ENCODE measurements at places on chromosomes 7 and 10.
A peak's percentile ranks its signal among the peaks of the same experiment; 100 is the strongest.

GRCh38 chr7:50795253-50795652 lies 12.6 kb upstream of the GRB10 start:
- no peaks in the 10 kb centered on the region for H3K27me3 ChIP-seq
- peaks cover 6% of the 10 kb centered on the region for H3K4me1 ChIP-seq
- H3K36me3 ChIP-seq, result no peaks in the 10 kb centered on the region
- no peak overlapping the region for H3K4me3 ChIP-seq

- no peak overlapping the region for H3K4me3 ChIP-seq
- no peaks in the 10 kb centered on the region for H3K4me1 ChIP-seq
- no peak for DNase-seq
- H3K36me3 ChIP-seq, result no peaks in the 10 kb centered on the region
- H3K27me3 ChIP-seq, result no peaks in the 10 kb centered on the region
Observed at GRCh38 chr7:90857603-90858002, 261.5 kb downstream of the CDK14 start.

DNA sequence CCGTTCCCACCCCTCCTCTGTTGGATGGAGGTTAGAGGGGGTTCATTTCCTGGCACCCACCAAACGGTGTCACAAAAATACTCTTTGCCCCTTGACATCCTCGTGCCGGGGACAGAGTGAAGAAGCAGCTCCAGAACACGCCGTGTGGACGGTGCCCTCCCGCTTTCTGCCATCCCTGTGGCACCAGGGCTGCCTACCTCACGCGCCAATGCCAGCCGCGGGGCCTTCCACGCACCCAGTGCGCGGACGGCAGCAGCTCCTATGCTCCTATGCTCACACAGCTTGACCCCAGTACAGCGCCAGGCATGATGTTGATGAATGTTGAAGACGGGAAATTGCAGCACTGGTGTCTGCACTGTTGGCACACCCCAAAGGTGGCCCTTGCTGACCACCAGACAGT lies 507.2 kb upstream of the FOXK1 start:
- H3K4me1 ChIP-seq, result no peaks in the 10 kb centered on the region
- no peak overlapping the region for H3K27ac ChIP-seq
- H3K27me3 ChIP-seq, result no peaks in the 10 kb centered on the region
- H3K36me3 ChIP-seq, result no peaks in the 10 kb centered on the region
- H3K4me3 ChIP-seq, result no peak overlapping the region
- DNase-seq, result no peak

GRCh38 chr7:82700741-82701140 lies 257.2 kb upstream of the CACNA2D1 start:
- H3K27me3 ChIP-seq, result no peaks in the 10 kb centered on the region
- H3K36me3 ChIP-seq, result no peaks in the 10 kb centered on the region
- no peaks in the 10 kb centered on the region for H3K4me1 ChIP-seq
- H3K4me3 ChIP-seq, result no peak overlapping the region
- DNase-seq, result no peak

GRCh38 chr7:120988591-120989256 lies at the start of gene CPED1:
Gene CPED1, plus strand, starts transcription at chr7:120988711. Its CDS starts 911 bp downstream, at chr7:120989622.
- peak within 1 kb of the TSS; percentile 87 for H3K27ac ChIP-seq
- no peaks in the 10 kb centered on the region for H3K36me3 ChIP-seq
- peaks cover 3% of the 10 kb centered on the region for H3K4me1 ChIP-seq
- H3K27me3 ChIP-seq, result no peaks in the 10 kb centered on the region
- DNase-seq, result peak; percentile 87

DNA sequence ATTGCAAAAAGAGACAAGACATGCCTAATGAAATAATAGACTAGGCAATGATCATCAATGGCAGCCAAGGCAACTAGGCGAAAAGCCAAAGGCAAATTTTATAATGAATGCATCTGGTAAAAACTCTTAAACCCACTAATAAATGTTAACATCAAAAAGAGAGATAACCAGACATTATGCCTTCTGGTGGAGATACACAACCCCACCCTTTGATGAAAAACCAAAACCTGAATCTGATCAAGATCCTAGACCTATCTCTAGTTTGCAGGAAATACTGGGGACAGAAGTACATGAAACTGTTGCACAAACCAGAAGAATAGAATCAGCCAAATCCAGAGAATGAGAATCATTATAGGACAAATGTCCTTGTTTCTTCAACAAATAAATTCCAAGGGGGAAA lies 22.0 kb upstream of the GSAP start:
- no peak overlapping the region for H3K4me3 ChIP-seq
- no peaks in the 10 kb centered on the region for H3K36me3 ChIP-seq
- no peak overlapping the region for H3K27ac ChIP-seq
- H3K27me3 ChIP-seq, result no peaks in the 10 kb centered on the region

GRCh38 chr7:100590077-100590737 lies 4.1 kb downstream of the FBXO24 start:
- no peak for DNase-seq
- H3K4me1 ChIP-seq, result no peaks in the 10 kb centered on the region
- H3K36me3 ChIP-seq, result no peaks in the 10 kb centered on the region
- H3K27me3 ChIP-seq, result no peaks in the 10 kb centered on the region

- no peak for DNase-seq
- no peak overlapping the region for H3K27ac ChIP-seq
- no peak overlapping the region for H3K4me3 ChIP-seq
- no peaks in the 10 kb centered on the region for H3K4me1 ChIP-seq
- no peaks in the 10 kb centered on the region for H3K36me3 ChIP-seq
Observed at GRCh38 chr7:77989981-77990566, 191.5 kb downstream of the PHTF2 start.

GRCh38 chr10:131310142-131310541 lies 1.4 kb downstream of the TCERG1L start:
- no peaks in the 10 kb centered on the region for H3K27me3 ChIP-seq
- DNase-seq, result no peak
- H3K4me3 ChIP-seq, result no peak overlapping the region
- no peaks in the 10 kb centered on the region for H3K36me3 ChIP-seq
- peaks cover 4% of the 10 kb centered on the region for H3K4me1 ChIP-seq

DNA sequence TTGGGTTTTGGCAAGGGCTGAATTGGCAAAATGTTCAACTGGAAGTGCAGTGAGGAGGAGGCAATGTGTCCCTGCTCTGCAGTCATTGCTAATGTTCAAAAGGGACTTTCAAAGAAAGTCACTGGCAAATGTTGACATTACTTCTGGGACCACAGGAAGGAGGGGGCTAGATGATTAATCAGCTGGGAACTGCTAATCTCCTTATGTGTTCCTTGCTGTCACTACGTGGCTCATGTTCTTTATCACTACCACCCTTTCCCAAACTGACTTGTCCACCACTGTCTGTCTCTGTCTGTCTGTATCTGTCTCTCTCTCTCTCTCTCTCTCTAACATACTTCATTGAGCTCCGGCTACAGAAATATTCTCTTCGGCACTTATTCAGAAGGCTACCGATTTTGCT lies 86.9 kb upstream of the MTPN start:
- H3K4me1 ChIP-seq, result no peaks in the 10 kb centered on the region
- no peak overlapping the region for H3K4me3 ChIP-seq
- no peak overlapping the region for H3K27ac ChIP-seq
- no peak for DNase-seq
- H3K36me3 ChIP-seq, result no peaks in the 10 kb centered on the region
- H3K27me3 ChIP-seq, result no peaks in the 10 kb centered on the region

- H3K4me1 ChIP-seq, result no peaks in the 10 kb centered on the region
- no peak overlapping the region for H3K27ac ChIP-seq
- DNase-seq, result no peak
- H3K36me3 ChIP-seq, result no peaks in the 10 kb centered on the region
- no peaks in the 10 kb centered on the region for H3K27me3 ChIP-seq
Observed at GRCh38 chr10:75049316-75050148, 61.9 kb upstream of the SAMD8 start.

DNA sequence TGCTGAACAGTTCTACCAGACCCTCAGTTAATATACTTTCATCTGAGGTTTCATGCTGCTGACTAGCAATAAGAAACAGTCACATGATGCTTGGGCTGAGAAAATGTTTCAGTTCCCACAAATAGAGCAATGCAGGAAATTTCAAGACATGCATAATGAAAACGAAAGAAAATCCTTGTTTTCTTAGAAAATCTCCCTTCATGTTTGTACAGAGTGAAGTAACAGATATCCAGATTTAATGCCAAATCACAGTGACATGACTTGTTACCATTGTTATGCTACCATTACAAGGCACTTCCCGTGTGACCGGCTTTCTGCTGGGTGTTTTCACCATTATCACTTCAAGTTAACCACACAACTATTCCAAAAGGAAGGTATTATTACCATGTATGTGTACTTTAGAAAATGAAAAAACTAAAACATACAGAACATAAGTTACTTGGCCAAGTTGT lies 121.7 kb downstream of the DOCK4 start:
- no peak overlapping the region for H3K4me3 ChIP-seq
- peaks cover 7% of the 10 kb centered on the region for H3K4me1 ChIP-seq
- DNase-seq, result no peak
- no peaks in the 10 kb centered on the region for H3K27me3 ChIP-seq
- H3K36me3 ChIP-seq, result no peaks in the 10 kb centered on the region

DNA sequence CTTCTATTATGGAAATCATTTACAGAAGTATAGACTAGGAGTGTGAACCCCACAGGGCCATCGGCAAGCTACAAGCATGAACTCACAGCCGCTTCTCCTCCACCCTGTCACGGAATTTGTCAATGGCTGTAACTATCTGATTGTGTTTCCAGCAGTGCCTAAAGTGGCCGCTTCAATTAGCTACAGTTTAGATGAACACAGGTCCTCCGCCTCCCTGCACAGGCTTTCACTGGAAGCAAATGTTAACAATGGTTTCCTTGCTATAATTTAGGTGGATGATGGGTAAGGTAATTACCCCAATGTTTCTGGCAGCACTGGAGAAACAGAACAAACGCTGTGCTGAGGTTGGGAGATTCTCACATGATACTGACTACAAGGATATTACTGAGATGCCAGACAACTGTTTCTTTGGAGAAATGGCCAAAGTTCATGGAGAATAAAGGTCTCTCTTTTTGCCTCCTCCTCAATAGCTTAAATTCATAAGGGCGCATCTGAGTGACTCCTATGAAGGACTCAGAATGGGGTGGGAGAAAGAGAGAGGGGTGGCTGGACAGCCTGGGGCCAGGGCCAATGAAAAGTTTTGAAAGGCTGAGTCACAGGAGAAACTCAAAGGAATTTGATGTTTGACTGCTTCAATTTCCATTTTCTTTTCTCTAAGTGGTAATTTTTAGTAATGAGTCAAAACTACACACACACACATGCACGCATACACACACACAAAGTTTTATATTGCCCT lies 78.9 kb downstream of the SVIL start:
- no peaks in the 10 kb centered on the region for H3K36me3 ChIP-seq
- no peak for DNase-seq
- peaks cover 4% of the 10 kb centered on the region for H3K4me1 ChIP-seq
- no peak overlapping the region for H3K4me3 ChIP-seq
- no peak overlapping the region for H3K27ac ChIP-seq

DNA sequence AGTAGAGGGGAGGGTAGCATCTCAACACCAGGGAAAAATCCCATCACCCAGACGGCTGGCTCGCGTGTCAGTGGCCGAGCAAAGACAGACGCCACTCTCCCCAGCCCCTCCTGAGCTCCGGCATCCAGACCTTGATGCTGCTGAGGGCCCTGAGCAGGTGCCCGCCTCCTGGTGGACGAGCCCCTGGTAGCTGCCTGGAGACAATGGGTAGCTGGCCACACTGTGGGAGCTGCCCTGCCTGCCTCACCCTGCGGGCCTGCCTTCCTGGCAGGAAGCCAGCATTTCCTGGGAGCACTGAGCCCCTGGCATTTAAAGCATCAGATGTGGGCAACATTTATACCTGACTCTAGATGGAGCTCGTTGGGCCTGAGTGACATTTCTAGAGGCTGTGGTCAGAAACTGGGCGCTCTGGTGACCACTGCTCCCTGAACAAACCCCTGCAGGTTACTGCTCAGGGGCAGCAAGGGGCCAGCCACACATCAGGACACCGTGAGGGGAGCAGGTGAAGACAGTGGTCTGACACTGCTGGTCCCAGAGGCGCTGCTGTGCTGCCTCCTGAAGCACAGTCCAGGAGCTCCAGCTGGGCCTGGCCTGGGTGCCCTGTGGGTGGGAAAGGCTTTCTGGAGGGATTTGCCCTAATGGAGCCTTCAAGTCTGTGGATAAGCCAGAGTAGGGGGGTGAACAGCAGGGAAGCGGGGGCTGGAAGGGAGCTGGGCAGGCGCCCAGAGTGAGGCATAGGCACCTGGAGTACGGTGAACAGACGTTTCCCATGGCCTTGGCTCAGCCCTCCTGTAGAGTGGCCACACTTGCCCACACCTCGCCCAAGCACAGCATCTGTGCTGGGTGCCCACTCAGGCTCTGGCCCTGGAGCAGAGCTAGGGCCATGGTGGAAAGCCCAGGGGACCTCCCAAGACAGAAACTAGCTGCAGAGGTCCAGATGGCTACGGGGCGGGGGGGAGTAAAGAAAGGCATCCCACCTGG lies 138.7 kb downstream of the MAPK8 start:
- H3K27ac ChIP-seq, result no peak overlapping the region
- H3K36me3 ChIP-seq, result no peaks in the 10 kb centered on the region
- DNase-seq, result no peak
- no peak overlapping the region for H3K4me3 ChIP-seq
- H3K4me1 ChIP-seq, result peaks cover 3% of the 10 kb centered on the region
- H3K27me3 ChIP-seq, result no peaks in the 10 kb centered on the region

DNA sequence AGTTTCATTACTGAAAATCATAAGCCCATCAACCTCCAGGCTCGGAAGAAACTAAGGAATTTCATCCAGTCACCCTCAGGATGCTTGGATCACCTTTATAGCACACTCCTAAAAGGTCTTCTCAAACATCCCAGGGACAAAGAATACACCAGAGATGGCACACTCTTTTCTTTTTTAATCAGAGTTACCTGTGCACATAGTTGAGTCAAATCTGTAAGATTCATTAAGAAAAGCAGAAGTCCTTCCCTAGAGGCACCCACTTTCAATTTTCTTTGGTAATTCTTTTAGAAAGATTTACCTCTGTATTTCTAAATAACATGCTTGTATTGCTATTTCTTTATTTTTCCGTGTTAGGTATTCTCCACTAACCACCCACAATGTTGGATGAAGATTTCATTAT lies 50.6 kb upstream of the IL6 start:
- H3K27ac ChIP-seq, result no peak overlapping the region
- no peaks in the 10 kb centered on the region for H3K4me1 ChIP-seq
- H3K4me3 ChIP-seq, result no peak overlapping the region
- H3K27me3 ChIP-seq, result no peaks in the 10 kb centered on the region
- DNase-seq, result no peak
- no peaks in the 10 kb centered on the region for H3K36me3 ChIP-seq

- no peak overlapping the region for H3K27ac ChIP-seq
- H3K4me3 ChIP-seq, result no peak overlapping the region
- DNase-seq, result no peak
- H3K27me3 ChIP-seq, result no peaks in the 10 kb centered on the region
Observed at GRCh38 chr10:72310636-72311035, 36.9 kb downstream of the DDIT4 start.

GRCh38 chr10:102394801-102395399 lies 605 bp upstream of the NFKB2 start:
- H3K27me3 ChIP-seq, result no peaks in the 10 kb centered on the region
- H3K4me3 ChIP-seq, result peak overlapping the region; percentile 75
- no peaks in the 10 kb centered on the region for H3K36me3 ChIP-seq
- DNase-seq, result no peak
